Endothelial cell of coronary artery (primary cell): ENCODE measurements at places on chromosomes 2 and 18. TPM values are rescaled to one million over a fixed set of nuclear protein-coding genes. Genes with fewer than 3 reads are reported as not detected.

The LYPD6 gene
- total RNA-seq: 0.47 and 1.8 TPM in 2 replicates

The PROKR1 gene
- not detected in 2 replicates for total RNA-seq

The CAB39 gene
- total RNA-seq: 47.3 and 60.8 TPM in 2 replicates

The MALL gene
- total RNA-seq: 21.3 and 37.5 TPM in 2 replicates

The OTOF gene
- total RNA-seq: 0.09 TPM in 2 replicates

The TEX44 gene
- total RNA-seq: not detected in 2 replicates

The LBX2 gene
- 1.4 and 2.1 TPM in 2 replicates for total RNA-seq

The STAT4 gene
- 0.09 TPM in 1 of 2 replicates, not detected in the other for total RNA-seq

The XIRP2 gene
- 0.09 TPM in 1 of 2 replicates, not detected in the other for total RNA-seq

The DSC2 gene
- total RNA-seq: under 0.01 TPM in 1 of 2 replicates, not detected in the other

The KRTCAP3 gene
- not detected in 2 replicates for total RNA-seq

The ZEB2 gene
- total RNA-seq: 12.5 and 36.0 TPM in 2 replicates

The SLC40A1 gene
- 6.3 and 11.5 TPM in 2 replicates for total RNA-seq

The OR6B3 gene
- not detected in 2 replicates for total RNA-seq

The RRM2 gene
- 17.1 and 36.1 TPM in 2 replicates for total RNA-seq

The SCYGR4 gene
- not detected in 2 replicates for total RNA-seq

The SRD5A2 gene
- total RNA-seq: not detected in 2 replicates

The C1GALT1C1L gene
- total RNA-seq: 0.09 TPM in 2 replicates

The DTNA gene
- total RNA-seq: 1.5 and 2.1 TPM in 2 replicates

The NXPH2 gene
- total RNA-seq: not detected in 2 replicates

The ST8SIA5 gene
- total RNA-seq: under 0.01 TPM in 1 of 2 replicates, not detected in the other

The LAMA1 gene
- 0.09 and 0.75 TPM in 2 replicates for total RNA-seq

The NMUR1 gene
- under 0.01 TPM in 1 of 2 replicates, not detected in the other for total RNA-seq

The LYG1 gene
- total RNA-seq: 0.27 and 0.28 TPM in 2 replicates

The KDSR gene
- 9.3 and 17.7 TPM in 2 replicates for total RNA-seq

The IL36B gene
- total RNA-seq: not detected in 2 replicates

The FIGN gene
- total RNA-seq: 0.94 and 1.3 TPM in 2 replicates

The ZNF385B gene
- total RNA-seq: not detected in 2 replicates

The CNDP1 gene
- not detected in 2 replicates for total RNA-seq

The GPR55 gene
- not detected in 2 replicates for total RNA-seq

The TUBA3D gene
- total RNA-seq: not detected in 2 replicates

The FOXD4L1 gene
- total RNA-seq: 0.18 TPM in 1 of 2 replicates, not detected in the other

The HDAC4 gene
- 9.4 and 10.6 TPM in 2 replicates for total RNA-seq

The ANKRD30B gene
- total RNA-seq: not detected in 2 replicates

The ALLC gene
- total RNA-seq: not detected in 2 replicates
